Hepatocyte (in vitro differentiated cells): ENCODE measurements at places on chromosomes 13 and 19. TPM values are rescaled to one million over a fixed set of nuclear protein-coding genes. Genes with fewer than 3 reads are reported as not detected.

Gene CLEC17A
- total RNA-seq = not detected in 2 replicates

Gene SRRM5
- 0.27 TPM in 1 of 2 replicates, not detected in the other for total RNA-seq

Gene ZNF296
- 0.52 TPM in 1 of 2 replicates, not detected in the other for total RNA-seq

Gene IRS2
- total RNA-seq = 15.7 and 19.4 TPM in 2 replicates

Gene PGLYRP1
- not detected in 2 replicates for total RNA-seq
